Activated naive CD8-positive, alpha-beta T cell treated with anti-CD3 and anti-CD28 coated beads, Interleukin-2, amount 50 U/mL, for 24 hours (primary cell): ENCODE measurements at places on chromosomes 3 and 15.

DNA sequence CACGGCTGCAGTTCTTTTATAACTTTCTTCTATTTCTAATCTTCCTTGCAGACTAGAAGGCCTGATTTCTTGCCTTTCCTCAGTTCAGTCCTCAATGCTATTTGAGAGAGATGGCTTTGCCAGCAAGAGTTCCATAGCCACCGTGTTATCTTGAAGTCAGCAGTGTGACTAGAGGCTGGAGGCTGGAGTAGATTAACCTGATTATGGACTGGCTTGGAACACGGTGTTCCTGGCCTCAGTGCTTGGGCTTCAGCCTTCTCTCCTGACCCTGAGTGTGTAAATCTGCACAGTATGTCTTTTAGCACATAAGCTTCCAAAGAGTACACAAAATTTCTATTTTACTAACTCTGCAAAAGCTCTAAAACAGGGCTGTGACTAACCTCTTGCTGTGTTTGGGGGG is 61.4 kb downstream of the CCDC54 start:
- DNase-seq: no peak

GRCh38 chr3:13377021-13377420 is 43.1 kb downstream of the NUP210 start:
- DNase-seq: no peak

DNA sequence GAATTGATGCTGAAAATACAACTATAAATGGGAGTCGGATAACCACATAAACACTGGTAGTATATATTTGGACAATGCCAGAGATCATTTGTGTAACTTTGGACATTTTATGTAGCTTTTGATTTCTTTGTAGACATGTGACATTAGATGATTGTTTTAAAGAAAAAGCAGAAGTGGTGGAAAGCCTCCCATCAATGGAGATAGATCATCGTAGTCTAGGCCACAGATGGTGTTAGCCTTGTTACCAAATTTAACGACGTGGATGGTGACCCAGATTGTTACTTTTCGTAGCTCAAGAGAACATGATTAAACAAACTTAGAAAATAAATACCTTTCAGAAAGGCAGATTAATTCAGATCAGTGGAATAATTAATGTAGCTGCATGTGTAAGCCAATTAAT is 8.8 kb downstream of the CACNA1D start:
- no peak for DNase-seq

- DNase-seq: no peak
These were observed 164.5 kb upstream of the TPM1 start for GRCh38 chr15:62878070-62878469.

DNA sequence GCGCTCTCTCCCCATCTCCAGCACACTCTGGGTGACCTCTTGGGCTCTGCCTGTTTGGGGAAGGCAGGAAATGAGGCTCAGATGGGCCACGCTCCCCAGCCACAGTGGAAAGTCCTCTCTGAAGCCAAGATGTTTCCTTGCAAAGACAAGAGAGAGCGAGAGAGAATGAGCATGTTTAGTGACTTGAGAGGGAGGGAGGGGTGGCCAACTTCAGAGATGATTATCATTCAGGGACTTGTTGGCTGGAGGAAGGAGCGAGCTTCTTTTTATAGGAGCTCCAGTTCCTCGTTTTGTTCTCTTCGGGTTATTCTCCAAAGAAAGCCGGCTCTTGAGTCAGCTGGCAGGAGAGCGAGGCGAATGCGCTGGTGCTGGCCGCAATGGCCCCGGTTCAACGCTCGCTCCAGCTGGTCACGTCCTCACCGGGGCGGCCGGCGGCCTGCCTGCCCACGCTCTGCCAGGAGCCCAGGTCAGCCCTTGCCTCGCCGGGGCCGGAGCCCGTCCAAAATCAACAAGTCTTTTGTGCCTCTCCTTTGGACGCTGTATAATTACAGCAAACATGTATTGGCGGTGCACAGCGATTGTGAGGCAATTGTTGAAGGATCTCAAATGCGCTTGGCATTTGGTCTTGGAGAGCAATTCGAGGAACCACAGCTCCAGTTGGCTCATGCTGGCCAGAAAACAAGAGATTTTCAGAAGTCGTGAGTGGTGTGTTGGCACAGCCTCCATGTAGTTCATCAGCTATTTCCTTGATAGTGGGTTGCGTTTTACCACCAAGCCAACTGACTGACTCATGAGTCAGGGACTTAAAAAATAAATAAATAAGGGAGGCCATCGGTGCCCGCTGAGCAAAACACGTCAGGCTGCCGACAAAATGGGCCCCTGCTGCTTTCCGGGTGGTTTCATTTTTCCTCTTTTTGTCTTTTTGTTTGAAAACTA is 288.6 kb downstream of the UACA start:
- DNase-seq: no peak

DNA sequence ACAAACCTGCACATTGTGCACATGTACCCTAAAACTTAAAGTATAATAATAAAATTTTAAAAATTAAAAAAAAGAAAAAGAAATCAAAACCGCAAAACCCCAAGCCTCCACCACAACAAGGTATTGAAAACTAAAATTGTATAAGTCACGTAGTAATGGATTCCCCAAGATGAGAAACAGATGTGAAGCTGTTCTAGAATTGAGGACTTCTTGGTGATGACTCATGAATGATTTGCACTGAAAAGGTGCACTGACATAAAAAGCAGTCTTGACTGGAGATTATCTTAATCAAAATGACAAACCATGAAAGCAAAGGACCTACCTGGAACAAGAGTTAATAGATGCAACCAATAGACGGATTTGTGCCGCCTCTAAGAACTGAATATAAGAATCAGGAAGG is 225.8 kb downstream of the MYRIP start:
- DNase-seq: no peak

GRCh38 chr3:133461291-133461690 is 61.4 kb downstream of the BFSP2 start:
- no peak for DNase-seq

DNA sequence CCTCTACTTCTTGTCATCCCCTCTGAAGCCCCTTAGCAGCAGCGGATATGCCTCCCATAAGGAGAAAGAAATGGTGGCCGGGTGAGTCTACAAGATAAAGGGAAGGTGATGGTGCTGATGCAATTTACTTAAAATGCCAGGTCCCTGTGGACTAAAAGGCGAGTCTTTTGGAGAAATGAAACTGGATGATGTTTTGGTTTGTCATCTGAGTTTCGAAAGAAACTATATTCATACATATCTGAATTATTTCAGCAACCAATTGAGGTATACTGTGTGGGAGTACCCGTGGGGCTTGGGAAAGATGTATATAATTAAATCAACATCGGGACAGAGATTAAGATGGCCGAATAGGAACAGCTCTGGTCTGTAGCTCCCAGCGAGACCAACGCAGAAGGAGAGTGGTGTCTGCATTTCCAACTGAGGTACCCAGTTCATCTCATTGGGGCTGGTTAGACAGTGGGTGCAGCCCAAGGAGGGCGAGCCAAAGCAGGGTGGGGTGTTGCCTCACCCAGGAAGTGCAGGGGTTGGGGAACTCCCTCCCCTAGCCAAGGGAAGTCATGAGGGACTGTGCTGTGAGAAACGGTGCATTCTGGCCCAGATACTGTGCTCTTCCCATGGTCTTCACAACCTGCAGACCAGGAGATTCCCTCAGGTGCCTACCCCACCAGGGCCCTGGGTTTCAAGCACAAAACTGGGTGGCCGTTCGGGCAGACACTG is 210.6 kb upstream of the CHRM5 start:
- no peak for DNase-seq

- no peak for DNase-seq
These were observed 73.4 kb upstream of the PRR23C start for GRCh38 chr3:139117883-139118760.

DNA sequence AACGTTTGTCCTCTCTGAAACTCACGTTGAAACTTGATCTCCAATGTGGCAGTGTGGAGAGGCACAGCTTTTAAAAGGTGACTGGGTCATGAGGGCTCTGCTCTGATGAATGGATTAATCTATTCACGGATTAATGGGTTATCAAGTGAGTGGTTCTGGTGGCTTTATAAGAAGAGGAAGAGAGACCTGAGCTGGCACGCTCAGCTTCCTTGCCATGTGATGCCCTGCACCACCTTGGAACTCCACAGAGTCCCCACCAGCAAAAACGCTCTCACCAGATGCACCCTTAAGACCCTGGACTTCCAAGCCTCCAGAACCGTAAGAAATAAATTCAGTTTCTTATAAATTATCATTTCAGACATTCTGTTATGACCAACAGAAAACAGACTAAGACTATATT is 2.6 kb downstream of the PPP1R2 start:
- DNase-seq: peak; percentile 20

DNA sequence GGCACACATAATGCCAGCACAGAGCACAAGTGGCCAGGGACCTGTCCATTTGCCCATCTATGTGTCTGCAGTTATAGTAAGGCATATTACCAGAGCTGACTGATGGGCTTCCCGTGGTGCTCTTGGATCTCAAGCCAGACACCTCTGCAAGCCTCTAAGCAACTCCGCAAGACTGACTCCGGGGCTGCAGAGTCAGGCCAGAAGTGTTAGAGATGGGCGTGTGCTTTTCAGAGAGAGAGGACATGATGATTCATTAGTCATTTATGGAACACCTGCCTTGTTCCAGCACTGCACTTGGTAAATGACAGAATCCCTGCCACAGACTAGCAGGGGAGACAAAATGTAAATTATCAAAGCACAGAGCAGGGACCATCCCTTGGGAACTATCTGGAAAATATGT is 559.0 kb downstream of the PDCD6IP start:
- DNase-seq: no peak

DNA sequence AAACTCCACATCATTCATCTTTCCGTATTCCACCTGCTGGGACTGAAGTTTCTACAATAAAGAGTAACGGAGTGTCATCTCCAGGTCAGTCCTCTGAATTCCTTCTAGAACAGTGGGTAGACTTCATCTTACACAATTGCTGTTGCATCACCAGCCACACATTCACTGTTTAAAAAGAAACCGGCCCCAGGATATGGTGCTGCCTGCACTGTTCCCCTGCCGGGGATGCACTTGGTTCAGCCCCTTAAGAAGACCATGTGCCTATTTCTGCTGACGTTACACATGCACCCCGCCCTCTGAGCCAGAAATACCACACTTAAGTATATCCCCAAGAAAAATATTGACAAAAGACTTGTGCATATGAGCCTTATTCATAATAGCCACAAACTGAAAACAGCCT is 233.4 kb downstream of the FEZF2 start:
- DNase-seq: no peak

DNA sequence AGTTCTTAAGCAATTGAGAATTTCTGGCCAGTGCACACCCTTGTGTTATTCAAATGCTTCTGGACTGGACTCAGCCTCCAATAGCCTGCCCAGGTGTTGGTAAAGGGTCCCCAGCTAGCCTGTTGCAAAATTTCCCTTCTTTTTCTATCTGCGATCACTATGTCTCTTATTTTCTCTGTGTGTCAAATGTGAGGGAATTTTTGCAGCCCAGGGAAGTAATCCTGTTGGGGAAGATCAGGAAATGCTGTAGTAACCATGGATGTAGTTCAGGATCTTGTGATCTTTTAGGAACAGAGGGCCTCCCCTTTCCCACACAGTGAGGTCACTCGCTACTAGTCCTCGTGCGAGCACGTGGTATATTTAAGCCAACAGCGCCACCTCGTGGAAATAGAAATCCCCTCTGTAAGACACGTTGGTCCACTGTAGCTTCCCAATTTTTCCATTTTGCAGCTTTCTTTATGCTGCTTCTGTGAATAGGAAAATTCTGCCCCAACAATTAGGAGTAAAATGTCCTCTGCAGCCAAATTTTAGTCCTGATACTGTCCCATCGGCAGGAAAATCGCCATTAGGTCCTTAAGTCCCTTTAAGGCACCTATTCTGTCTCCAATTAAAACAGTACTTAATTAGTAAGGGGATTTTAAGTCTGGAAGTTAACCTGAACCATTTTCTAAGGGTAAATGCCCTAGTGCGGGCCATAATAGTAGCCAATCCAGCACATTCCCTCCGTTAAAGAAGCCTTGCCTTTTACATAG is 4.0 kb upstream of the SMCO1 start:
- DNase-seq: peak; percentile 72

- no peak for DNase-seq
These were observed 20.1 kb downstream of the DLEC1 start for GRCh38 chr3:38059148-38059547.

DNA sequence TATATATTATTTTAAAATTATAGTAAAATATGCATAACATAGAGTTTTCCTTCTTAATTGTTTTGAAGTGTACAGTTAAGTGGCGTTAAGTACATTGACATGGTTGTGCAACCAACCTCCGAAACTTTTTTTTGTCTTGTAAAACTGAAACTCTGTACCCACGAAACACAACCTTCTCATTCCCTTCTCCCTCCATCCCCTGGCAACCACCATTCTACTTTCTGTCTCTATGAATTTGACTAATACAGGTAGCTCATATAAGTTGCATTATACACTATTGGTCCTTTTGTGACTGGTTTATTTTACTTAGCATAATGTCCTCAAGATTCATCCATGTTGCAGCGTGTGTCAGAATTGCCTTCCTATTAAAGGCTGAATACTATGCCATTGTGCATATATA is 179.4 kb downstream of the SATB1 start:
- DNase-seq: no peak

DNA sequence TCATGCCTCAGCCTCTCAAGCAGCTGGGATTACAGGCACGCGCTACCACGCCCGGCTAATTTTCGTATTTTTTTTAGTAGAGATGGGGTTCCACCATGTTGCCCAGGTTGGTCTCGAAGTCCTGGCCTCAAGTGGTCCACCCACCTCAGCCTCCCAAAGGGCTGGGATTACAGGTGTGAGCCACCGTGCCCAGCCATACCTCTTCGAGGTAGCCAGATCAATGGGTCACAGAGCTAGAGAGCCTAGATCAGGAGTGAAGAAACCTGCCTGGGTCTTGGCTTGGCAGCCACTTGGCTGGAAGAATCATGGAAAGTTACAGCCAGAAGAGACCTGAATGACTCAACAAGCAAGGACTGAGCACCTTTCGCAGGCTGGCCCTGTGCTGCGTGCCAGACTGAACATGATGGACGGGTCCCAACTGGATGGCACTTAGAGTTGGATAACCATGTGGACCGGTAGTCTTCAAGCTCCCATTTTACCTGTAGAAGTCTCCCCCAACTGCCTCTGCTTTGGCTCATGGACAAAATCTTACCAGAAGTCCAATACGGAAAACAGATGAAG is 29.7 kb downstream of the GNB5 start:
- no peak for DNase-seq

GRCh38 chr3:168197162-168197561 is 101.4 kb upstream of the GOLIM4 start:
- no peak for DNase-seq

DNA sequence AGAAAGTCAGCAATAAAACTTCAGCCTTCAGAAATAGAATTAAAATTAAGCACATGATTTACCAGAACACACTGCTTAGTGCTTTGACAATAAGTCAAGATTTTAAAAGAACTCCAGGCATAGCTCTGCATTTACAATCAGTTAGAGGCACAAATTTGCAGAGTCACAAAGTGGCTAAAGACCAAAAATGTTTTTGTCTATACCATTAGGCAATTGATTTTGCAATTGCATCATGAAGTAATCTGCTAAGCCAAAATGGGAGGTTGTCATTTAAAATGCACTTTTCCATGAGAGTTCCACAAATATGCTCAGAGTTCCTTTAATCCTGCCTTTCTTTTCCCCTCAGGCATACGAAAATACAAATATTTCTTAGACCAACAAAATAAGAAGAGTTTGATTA is 10.1 kb upstream of the DCP1A start:
- no peak for DNase-seq

- no peak for DNase-seq
These were observed 154.3 kb downstream of the TMEM108 start for GRCh38 chr3:133192363-133192945.

GRCh38 chr3:31766669-31767068 is 214.4 kb downstream of the OSBPL10 start:
- no peak for DNase-seq
